Esophagus muscularis mucosa (tissue), 4 donors: ENCODE measurements at places on chromosomes 12 and 14. TPM values are rescaled to one million over a fixed set of nuclear protein-coding genes. Genes with fewer than 3 reads are reported as not detected.

GRCh38 chr14:65958664-65959562 is 527.3 kb upstream of the CCDC196 start:
- no peak for DNase-seq

GRCh38 chr12:107514887-107515445 is 170.6 kb upstream of the PWP1 start:
- DNase-seq = no peak

- no peak for DNase-seq
Observed at GRCh38 chr12:43407816-43408645, 144.0 kb downstream of the ADAMTS20 start.

HOXC9 gene
- total RNA-seq = not detected

DNA sequence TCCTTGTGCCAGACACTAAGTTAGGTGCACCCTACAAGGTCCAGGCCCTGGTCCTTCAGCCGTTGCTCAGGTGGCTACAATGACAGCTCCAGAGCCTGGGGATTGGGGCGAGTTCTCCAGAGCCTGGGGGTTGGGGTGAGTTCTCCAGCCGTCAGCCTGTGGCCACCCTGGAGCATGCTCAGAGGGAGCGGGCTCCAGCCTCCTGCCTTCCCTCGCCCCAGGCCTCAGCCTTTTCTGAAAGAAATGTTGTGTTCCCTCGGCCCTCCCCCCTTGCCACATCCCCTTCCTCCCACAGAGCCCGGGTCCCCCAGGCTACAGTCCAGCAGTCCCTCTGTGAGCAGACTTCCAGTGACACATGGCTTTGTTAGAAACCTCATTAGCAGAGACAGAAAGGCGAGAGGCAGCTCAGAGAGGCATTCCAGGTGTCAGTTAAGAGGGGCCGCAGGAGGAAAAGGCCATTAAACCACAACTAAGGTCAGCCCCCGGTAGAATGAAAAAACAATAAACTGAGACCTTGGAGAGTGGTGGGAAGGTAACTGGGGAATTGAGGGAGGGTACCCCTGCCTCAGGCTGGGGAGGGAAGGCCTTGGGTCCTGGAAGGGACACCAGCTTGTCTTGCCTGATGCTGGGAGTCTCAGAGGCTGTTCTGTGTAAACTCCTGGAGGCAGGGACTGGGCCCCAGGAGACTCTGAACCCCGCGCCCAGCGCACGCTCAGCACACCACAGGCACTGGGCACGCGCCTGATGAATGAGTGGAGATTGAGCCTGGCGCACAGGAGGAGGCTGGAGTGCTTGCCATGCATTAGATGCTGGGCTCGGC is 23.1 kb upstream of the COL2A1 start:
- DNase-seq = no peak

GRCh38 chr12:25629341-25629740 is 76.3 kb upstream of the LMNTD1 start:
- DNase-seq = no peak

DNA sequence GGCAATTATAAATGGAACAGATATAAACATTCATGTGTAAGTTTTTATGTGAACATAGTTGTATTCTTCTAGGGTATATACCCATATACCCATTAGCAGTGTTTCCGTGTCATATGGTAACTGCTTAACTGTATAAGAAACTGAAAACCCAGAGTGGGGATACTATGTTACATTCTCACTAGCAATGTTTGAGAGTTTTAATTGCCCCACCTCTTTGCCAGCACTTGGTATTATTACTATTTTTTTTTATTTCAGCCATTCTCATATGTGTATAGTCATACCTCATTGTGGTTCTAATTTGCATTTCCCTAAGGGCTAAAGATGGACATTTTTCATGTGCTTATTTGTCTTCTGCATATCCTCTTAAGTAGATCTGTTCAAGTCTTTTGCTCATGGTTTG is 28.7 kb upstream of the ITPR2 start:
- no peak for DNase-seq

BATF gene
- total RNA-seq = 3.4 TPM

DNA sequence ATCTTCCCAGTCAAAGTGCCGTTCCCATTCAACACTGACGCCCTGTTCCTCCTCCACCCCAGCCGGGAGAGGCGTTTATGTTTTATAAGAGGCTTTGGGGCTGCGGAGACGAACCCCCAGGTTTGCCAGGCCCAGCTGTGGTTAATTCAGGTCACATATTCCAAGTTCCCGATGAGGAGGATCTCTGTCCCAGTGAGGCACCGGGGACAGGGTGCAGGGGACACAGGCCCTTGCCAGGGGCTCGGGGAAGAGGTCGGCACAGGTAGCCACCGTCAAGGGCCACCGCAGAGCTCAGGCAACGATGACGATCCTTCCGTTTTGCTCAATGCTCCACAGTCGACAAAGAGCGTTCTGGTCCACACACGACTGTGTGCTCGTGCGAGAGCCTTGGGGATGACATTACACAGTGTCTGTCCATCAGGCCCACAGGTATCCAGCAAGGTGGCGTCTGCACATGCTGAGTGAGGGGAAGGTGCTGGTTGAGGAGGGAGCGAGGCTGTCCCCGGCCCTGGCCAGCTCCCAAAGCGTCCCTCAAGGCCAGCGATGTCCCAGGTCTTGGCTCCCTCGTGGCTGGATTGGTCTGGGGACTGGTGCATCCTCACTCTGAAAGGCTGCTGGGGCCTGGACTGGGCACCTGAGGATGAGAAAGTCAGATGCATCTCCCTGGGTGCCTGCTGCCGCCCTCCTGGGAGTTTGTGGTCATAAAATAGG is 189.2 kb upstream of the C14orf180 start:
- DNase-seq = no peak
